ENCODE measurements at places on chromosomes 2 and 18. TPM values are rescaled to one million over a fixed set of nuclear protein-coding genes. Genes with fewer than 3 reads are reported as not detected.

DNA sequence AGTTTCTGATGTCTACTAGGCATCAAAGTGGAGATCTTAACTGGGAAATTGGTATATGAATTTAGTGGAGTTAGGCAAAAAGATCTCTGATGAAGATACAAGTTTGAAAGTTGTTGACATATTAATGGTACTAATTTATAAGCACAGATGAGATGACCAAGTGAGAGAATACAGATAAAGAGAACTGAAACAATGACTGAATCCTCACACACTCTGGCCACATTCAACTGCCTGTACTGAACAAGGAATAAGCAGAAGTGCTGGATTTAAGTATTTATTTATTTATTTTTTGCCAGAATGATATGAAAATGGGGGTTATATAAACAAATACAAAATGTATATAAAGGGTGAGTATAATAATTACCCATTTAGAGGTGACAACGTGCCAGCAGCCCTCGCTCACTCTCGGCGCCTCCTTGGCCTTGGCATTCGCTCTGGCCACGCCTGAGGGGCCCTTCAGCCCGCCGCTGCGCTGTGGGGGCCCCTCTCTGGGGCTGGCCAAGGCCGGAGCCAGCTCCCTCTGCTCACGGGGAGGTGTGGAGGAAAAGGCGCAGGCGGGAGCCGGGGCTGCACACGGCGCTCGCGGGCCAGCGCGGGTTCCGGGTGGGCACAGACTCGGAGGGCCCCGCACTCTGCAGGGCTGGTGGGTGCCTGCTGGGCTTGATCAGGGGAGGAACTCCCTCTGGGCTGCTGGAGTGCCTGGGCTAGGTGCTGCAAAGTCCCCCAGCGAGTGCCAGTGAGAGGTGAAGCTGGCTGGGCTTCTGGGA lies 1363.9 kb upstream of the CRIM1 start:
- no peak for DNase-seq

GRCh38 chr18:63725682-63726480 lies 23.1 kb downstream of the SERPINB11 start:
- no peak for DNase-seq

GRCh38 chr18:44799382-44799906 lies 118.8 kb downstream of the SETBP1 start:
- DNase-seq: no peak

- DNase-seq: no peak
Observed at GRCh38 chr2:171323971-171324528, 109.7 kb downstream of the METTL8 start.

CNRIP1 gene
- total RNA-seq: 25.6 TPM

SERPINB13 gene
- total RNA-seq: not detected
